Right cardiac atrium (tissue), 5 donors: ENCODE measurements at places on chromosomes 2 and 18.
A peak's percentile ranks its signal among the peaks of the same experiment; 100 is the strongest.

DNA sequence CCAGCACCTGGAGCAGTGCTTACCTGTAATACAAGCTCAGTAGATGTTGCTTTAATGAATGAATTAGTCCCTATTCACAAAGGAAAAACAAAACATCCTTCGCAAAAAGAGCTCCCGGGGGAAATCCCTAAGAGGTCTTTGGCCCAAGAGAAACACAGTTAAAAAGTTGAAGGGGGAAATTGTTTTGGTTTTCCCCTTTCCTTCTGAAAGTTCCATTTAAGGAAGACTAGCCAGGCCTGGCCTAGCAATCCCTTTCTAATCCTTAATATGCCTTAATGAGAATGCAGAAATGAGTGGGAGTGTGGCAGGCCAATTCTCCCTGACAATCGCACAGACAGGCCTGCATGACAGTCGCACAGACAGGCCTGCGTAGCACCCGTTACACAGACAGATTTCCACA, 33.5 kb upstream of the REL start:
- no peak for DNase-seq

- DNase-seq: peak; percentile 89
Measured at GRCh38 chr18:28176948-28177827, at the start of gene CDH2. TSS of gene CDH2 (minus strand) at chr18:28177130. CDS start at chr18:28177022, 108 bp downstream.

DNA sequence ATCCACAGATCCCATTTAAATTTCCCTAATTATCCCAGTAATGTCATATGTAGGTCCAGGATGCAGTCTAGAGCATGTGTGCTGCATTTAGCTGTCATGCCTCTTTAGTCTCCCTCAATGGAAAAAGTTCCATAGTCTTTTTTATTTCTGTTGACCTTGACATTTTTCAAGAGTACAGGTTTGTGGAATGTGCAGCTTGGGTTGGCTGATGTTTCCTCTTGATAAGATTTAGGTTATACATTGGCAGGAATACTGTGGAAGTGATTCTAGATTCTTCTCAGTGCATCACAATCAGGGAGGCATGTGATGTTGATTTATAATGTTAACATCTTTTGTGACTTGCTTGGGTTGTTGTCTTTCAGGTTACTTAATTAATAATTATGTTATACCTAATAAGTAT, 42.5 kb downstream of the PPM1B start:
- no peak for DNase-seq

- DNase-seq: no peak
Measured at GRCh38 chr2:85731606-85732005, 22.2 kb upstream of the ATOH8 start.

- no peak for DNase-seq
Measured at GRCh38 chr2:167703441-167703840, 544.0 kb downstream of the STK39 start.

- no peak for DNase-seq
Measured at GRCh38 chr2:186895451-186895850, 46.5 kb upstream of the ZSWIM2 start.

DNA sequence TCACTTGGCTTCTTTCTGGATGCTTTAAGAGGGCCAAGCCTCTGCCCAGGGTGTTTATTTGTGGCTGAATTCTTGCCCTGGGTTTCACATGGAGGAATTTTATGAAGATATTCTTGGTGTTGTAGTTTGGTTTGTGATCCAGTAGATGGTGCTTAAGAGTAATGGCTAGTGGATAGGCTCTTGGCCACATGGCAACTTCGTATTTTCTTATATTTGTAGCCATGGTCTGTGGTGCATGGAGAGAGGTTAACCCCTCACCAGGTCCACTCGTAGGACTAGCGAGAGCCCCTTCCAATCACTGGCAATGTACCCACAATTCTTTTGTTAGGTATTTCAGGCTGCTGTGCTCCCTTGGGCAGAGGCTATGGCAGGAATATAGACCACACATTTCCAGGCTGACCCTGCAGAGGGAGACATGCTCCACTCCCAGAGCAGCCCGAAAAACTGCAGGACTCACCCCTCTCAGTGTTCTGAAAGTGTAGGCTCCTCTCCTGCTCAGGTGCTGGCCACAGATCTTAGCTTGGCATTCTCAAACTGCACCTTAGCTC, 582.1 kb upstream of the SETBP1 start:
- DNase-seq: peak; percentile 38

GRCh38 chr2:38622210-38622609, 19.5 kb upstream of the HNRNPLL start:
- DNase-seq: no peak

GRCh38 chr18:5966514-5966913, 71.2 kb upstream of the TMEM200C start:
- no peak for DNase-seq

DNA sequence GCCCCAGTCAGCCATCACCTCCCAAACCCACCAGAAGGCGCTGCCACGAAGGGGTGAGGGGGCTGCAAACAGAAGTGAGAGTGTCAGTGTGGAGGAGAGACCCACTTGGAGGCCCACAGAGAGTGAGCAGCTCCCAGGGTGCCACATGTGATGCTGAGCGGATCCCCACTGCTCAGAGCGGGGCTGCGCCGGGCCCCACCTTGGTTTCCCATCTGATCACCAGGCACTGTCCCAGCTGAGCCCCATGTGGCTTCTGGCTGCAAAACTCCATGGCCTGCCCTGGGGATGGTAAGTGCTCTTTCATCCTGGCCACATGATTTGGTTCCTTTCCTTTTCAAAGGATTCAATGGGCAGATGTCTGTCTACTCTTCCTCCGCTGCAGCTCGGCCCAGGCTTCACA, 23.8 kb downstream of the SNORC start:
- no peak for DNase-seq

DNA sequence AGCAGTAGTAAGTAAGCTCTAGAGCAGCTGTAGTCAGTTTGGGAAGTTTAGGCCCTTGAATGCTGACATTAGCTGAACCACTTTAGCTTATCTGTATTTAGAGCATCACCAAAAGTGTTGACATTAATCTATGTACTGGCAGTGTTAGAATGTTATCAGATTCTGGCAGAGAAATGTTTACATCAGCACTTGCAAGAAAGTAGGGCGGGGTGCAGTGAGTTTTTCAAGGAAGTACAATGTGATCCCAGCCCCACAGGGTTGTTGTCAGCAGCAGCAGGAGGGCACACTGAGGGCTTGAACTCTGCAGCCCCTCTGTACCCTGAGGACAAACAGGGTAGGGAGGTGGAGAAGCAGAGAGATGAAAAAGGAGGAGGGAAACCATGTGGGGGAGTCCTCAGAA, 35.5 kb upstream of the RMP24 start:
- no peak for DNase-seq

- no peak for DNase-seq
Measured at GRCh38 chr2:124589971-124590370, 564.9 kb downstream of the CNTNAP5 start.

DNA sequence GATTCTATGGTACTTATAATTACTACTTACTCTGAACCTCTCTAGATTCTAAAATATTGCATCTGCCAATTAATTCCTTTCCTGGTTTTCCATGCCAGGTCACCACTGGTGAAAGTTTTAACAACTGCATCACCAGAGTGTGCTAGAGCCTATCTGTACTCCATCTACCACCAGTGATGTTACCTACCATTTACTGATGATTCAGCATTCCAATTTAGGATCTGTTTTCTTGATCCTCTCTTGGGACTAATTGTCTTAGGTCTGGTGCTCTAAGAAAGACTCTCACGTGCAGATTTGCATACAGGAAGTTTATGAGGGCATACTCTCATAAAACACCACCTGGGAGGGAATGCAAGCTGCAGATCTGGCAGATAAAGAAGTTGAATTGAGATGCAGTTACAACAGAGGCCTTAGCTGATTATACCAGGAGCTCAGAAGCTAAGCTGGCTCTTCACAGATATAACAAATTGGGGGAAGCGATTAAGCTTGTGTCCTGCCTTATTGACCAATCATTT, 347.6 kb upstream of the VRK2 start:
- DNase-seq: no peak

DNA sequence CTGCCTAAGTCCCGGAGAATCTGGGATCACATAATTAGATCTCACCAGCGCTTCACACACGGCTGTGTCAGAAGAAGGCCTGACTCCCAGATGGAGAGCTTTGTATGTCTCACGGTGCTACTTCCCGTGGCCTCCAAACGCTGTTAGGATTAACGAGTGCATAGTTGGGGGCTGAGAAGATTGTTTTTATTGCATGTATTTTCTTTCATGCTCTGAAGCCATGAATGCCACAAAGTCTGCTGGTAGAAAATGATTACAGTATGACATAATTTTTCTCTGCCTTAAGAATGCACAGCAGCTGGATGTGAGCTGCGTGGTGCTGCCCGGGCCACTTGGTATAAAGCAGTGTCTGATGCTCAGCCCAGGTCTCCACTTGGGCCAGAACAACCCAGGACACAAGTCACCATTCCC, 166.5 kb downstream of the SEPTIN10 start:
- DNase-seq: peak; percentile 23

DNA sequence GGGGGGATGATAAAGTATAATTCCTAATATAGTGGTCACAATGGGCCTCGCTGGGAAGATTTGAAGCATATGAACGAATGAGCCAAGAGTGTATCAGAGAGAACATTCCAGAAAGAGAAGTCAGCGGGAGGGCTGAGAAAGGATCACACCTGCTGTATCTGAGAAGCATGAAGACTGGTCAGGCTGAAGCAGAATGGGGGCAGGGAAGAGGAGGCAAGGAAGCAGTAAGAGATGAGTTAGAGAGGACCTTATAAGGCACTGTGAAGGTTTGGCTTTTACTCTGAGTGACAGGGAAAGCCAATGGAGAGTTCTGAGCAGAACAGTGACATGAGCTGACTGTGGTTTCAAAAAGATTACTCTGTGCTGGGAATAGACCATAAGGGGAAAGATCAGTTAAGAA, 73.5 kb downstream of the CHN1 start:
- DNase-seq: no peak
